ENCODE measurements at places on chromosomes 5 and 9.

DNA sequence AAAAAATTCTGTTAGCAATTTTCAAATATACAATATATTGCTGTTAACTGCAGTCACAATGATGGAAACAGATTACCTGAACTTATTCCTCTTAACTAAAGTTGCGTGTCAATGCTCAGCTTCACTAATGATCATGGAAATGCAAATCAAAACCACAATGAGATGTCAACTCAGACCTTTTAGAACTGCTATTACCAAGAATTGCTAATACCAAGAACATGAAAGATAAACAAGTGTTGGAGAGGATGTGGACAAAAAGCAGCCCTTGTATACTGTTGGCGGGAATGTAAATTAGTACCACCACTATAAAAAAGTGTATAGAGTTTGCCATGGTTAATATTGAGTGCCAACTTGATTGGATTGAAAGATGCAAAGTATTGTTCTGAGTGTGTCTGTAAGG is 1409.7 kb upstream of the CDH18 start:
- DNase-seq = no peak

DNA sequence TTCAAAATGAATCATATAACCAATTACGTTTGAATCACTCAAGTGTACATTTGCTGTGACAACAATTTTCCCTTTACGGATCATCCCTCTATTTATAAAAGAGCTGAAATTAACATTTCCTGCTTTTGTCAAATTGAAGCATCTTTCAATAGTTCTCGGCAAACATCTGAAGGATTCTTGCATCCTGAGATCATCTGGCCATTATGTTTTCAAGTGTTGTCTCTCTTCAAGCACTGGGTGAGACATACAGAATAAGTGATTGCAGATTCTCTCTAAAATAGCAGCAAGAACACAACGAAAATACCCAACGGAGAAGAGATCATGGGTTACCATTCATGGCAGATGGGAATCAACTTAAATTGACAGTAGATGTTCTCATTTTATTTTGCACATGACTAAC is 283.4 kb upstream of the GRAMD2B start:
- no peak for DNase-seq

DNA sequence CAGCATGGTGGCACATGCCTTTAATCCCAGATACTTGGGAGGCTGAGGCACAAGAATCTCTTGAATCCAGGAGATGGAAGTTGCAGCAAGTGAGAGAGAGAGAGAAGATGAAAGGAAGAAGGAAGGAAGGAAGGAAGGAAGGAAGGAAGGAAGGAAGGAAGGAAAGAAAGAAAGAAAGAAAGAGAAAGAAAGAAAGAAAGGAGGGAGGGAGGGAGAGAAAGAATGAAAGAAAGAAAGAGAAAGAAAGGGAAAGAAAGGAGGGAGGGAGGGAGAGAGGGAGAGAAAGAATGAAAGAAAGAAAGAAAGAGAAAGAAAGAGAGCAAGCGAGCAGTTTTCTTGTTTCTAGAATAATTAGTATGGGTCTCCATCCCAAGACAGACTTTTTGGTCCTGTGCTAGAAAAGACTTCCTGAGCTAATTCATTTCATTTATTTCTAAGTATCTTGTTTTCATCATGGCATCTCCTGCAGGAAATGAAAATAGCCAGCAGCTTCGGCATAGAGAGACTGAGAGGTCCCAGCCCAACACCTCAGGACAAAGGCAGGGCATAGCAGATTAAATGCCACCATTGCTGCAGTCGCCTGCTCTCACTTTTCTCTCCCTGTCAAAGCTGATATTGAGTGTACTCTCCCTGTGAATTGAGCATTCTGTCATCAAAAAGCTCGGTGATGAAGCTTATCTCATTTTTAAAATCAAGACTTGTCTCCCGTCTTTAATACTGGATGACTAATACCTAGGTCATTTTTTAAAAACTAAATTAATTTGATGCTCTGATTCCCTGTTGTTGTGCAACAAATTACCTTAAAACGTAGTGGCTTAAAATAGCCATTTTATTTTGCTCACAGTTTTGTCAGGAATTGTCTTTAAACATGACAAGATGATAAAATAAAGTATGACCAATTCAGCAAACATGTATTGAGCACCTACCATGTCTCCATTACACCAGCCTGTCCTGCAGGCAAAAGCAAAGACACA is 91.8 kb upstream of the ADRA1B start:
- DNase-seq = no peak

DNA sequence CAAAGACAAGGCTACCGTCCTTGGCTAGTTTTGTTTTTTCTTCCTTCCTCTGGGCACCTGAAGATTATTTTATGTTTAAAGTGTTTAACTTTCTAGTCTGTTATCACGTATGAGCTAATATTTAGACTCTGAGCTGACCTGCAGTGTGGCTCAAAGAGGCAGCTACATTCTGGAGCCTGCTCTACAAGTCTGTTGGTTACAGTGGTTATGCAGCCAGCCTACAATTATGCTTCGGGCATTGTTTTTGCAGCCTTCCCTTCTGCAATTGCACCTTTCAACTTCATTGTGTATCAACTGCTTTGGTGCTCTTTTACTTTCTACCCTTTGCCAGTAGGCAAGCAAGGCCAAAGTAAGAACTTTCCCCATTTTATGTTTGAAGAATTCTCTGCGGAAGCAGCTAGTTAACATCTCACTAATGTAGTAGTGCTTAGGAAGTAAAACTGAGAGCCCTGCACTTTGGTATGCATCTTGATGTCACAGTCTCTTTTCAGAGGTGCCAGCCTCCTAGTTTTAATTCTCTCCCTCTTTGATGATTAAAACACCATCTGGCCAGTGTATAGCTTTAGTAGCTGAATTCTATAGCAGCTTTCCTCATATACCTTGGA is 322.1 kb downstream of the FAM170A start:
- DNase-seq = no peak

DNA sequence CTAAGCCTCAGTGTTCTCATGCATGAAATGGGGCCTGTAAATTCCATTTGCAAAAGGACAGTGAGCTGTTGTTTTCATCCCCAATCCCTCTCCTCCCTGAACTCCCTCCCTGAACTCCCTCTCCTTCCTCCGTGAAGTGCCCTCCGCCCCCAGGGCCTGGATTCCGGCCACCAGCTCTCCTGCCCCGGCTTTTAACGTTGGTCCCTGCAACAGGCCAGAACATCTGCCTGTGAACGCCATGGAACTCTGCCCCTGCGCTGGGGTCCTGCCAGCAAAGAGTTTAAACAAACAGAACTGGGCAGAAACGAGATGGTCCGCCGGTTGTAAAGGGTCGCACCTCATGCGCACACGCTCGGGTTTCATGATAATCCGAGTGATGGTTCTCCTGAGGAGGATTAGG is 62.4 kb downstream of the SMIM23 start:
- DNase-seq = no peak

GRCh38 chr5:60379907-60380306 is 320.1 kb downstream of the DEPDC1B start:
- no peak for DNase-seq

GRCh38 chr5:171029401-171029800 is 167.6 kb downstream of the RANBP17 start:
- no peak for DNase-seq

DNA sequence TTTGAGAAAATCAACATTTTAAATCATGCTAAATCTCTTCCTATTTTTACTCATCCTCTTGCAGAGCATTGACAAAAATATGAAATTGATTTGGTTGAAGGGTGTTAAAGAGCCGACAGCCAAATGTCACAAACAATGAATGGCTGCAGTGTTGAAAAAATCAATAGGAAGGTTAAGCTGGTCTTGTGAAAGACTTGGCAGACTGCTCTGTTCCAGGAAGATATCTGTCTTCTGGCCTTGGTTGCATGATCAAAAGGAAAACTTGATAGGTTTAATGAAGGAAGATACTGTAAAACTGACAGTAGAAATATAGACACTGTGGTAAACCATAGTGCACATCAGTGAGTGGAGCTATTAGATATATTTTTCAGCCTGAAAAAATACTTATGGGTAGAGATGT is 103.6 kb downstream of the PBX3 start:
- no peak for DNase-seq

GRCh38 chr5:144438237-144438636 is 267.6 kb downstream of the KCTD16 start:
- no peak for DNase-seq

DNA sequence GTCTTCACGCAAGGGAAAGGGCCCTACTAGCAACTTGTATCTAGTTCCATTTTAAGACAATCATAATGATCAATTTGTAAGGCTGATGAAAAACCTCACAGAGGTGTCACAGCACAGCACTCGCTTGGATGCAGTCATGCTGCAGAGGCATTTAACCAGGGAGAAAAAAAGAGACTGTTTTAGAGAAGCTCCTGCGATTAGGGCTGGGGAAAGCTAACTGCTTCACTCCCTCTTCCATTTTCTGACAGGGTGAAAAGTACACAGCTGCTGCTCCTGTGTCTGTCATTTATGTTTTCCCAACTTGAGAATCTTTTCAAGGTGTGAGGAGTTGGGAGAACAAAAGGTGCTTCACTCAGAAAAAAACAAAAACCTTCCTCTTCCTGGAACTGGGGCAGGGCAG is 106.4 kb downstream of the CDK5RAP2 start:
- no peak for DNase-seq

- no peak for DNase-seq
Measured at GRCh38 chr5:132668706-132669454, 4.9 kb upstream of the IL4 start.

GRCh38 chr5:67350185-67350584 is 153.6 kb upstream of the CD180 start:
- DNase-seq = no peak

- DNase-seq = no peak
Measured at GRCh38 chr5:76709762-76710161, 6.2 kb upstream of the F2R start.

- DNase-seq = no peak
Measured at GRCh38 chr9:122337556-122337929, 33.3 kb upstream of the PTGS1 start.

- no peak for DNase-seq
Measured at GRCh38 chr9:286071-286740, 71.5 kb downstream of the DOCK8 start.

DNA sequence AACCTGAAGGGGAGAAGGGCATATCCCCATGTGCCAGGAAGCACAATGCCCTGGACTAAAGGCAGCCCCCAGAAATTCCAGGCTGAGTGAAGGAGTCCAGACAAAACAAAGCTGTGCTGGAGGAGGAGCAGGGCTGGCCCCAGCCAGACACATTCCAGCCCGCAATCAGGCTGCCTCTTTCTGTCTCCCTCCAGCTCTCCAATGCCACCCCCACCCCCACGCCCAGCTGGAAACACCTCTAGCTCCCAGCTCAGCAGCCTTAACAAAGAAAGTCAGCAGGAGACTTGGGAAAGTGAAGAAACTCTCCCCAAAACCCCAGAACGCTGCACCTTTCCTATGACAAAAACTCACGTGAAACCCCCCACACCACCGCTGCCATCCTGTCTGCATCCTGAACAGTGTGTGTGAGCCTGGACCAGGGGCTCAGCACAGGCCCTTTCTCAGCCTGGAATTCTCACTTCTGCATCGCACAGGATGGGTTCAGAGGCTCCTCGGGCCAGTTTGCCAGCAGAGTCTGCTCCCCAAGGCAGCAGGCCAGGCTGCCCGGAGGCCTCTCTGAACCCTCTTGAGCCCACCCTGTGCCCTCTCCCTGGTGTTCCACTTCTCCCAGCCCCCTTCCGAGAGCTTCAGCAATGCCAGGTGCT is 96.2 kb upstream of the ICE1 start:
- no peak for DNase-seq

- DNase-seq = no peak
Measured at GRCh38 chr5:72238712-72239445, 81.2 kb downstream of the MRPS27 start.

- DNase-seq = no peak
Measured at GRCh38 chr5:151259931-151260330, 6.9 kb downstream of the GM2A start.

GRCh38 chr9:126417043-126417442 is 90.4 kb downstream of the MVB12B start:
- no peak for DNase-seq

- no peak for DNase-seq
Measured at GRCh38 chr5:132639706-132640130, 18.3 kb upstream of the IL13 start.

- no peak for DNase-seq
Measured at GRCh38 chr9:89838621-89839020, 233.8 kb downstream of the GADD45G start.

DNA sequence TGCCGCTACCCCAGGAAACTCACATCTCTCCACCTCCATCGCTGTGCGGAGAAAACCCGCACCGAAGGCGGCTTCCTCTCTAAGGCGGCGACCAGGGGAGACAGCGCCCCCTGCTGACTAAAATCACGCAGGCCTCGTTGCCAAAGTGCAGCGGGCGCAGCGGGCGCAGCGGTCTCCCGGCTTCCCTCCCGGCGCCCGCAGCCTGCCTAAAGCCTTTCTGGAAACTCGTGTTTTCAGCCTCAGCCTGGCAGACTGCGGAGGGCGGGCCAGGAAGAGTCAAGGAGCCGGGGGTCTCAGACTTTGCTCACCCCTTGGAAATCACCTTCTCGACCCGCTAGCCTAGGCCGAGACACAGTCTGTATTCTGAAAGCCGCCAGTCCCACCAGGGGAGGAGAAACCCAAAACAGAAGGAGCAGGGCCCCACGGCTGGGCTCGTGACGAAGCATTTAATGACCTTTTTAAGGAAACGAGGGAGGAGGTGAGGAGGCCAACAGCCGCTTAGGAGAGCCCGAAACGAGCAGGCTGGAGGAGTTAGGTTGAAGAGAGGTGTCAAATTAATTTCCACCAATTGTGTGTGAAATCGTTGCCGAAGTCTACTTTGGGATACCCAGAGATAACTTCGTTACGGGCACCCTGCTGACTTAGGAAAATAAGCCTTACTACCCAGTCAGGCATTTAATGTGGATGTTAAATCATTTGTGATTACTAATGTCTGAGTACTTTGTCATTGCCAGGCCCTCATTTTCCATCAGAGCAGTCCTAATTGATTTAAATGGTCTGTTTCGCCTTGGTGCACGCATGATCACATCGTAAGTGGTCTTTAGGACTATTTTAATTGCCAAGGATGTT is 7.3 kb upstream of the FOXB2 start:
- peak; percentile 50 for DNase-seq

DNA sequence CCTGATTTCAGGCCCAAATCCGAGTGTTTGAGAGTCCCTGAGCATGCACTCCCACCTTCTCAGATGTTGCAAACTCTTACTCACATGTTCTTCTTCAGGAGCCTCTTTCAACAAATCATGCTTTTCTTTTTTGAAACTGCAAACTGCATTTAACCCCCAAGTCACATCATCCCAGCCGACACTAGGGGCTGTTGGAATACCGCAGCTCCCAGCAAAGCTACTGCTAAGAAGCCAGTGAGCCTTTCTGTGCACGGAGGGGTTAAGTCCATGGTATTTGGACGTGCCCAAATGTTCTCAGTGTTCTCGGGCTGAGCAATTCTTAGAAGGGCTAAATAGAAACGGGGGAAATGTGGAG is 282.9 kb downstream of the NFIB start:
- DNase-seq = no peak

Measured in activated T-cell treated with anti-CD3 and anti-CD28 coated beads for 4 hours (primary cell).